ENCODE measurements at places on chromosomes 3 and 15.

- no peak for DNase-seq
Measured at GRCh38 chr3:77746892-77747291, 707.0 kb downstream of the ROBO2 start.

DNA sequence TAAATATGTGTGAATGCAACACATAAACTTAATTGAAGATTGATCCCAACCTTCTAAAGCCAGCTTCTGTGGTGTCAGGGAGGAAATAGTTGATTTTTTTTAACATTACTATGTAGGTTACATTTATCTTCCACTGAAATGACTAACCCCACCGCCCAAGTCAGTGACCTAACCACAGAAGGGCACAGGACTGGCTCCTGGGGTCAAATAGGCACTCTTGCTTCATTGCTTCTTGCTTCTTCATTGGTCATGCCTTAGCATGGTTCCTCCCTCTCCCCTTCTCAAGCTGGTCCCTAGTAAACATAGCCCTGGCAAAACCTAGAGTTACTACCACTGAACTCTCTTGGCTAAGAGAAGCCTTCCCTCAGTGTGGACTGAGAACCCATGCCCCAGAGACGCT is 12.3 kb downstream of the EIF1B start:
- no peak for DNase-seq

- DNase-seq, result no peak
Measured at GRCh38 chr15:80175436-80175835, 22.6 kb downstream of the FAH start.

GRCh38 chr15:66254089-66254950 is 770 bp upstream of the MEGF11 start:
- no peak for DNase-seq

DNA sequence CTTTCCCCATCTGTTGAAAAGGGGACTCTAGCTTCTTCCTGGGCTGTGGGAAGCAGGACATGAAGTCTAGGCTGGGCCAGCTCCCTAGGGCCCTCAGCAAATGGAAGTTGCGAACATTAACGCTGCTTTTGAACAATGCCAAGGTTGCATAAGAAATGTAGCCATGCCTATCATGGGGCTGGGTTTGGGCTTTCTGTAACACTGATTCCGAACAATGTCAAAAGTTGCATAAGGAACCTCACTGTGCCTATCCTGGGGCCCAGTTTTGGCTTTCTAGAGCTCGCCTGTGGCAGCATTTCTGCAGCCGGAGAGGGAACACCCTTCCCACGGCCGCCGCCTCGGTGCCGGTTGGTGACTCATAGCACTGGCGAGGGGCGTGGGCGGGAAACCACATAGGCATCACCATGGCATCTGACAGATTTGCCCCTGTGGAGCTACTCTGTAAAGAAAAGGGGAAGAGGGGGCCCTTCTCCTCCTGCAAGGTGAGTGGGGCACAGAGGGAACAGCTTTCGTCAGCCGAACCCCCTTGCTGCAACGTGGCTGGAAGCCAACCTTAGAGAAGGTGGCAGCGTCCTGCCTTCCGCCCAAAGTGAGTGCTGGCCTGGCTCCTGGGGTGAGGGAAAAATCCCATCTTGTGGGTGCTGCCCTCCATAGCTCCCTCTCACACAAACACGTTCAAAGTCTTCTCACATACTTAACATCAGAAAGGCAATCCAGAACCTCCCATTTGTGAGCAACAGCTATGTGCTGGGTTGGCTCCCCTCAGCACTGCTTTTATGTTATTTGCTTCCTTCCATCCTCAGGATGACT is 46.6 kb upstream of the ATP2B2 start:
- DNase-seq, result peak; percentile 84
